Naive B cell (primary cell): ENCODE measurements at places on chromosomes 12 and 14. TPM values are rescaled to one million over a fixed set of nuclear protein-coding genes. Genes with fewer than 3 reads are reported as not detected.
A peak's percentile ranks its signal among the peaks of the same experiment; 100 is the strongest.

DNA sequence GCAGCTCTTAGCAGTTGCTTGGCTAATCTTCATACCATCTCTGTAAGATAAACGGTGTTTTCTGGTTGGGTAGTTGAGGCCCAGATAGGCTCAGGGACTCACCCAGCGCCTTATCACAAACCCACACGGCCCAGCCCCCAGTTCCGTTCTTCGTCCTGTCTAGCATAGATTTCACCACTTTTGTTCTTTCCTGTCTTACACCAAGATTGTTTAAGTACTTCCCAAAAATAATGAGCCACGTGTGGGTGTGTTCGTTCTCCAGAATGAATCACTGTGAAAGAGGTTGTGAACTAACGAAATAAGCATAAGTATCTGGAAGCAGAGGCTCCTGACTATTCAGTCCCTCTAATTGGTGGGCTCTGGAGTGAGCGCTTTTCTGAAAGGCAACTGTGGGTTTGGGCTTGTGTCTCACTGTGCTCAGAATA lies 21.4 kb downstream of the ACVR1B start:
- no peak for DNase-seq

DNA sequence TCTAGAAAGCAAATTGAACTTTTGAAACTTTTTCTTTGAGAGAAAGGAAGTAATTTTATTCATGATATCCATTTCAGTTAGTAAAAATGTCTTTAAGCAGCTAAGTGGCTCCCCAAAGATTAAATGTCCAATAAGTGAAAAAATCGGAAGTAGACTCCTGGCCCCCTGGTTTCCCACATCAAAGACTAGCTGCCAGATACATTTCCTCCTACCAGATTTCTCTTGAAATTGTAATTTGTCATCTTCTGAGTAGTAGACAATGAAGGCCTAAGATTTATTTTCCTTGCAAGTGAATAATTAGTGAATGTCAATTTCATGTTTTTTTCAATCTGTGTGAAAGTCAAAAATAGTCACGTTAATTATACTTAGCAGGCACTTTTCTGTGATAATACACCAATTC lies 321.9 kb downstream of the SYT1 start:
- DNase-seq, result no peak

- DNase-seq, result no peak
Observed at GRCh38 chr12:54154681-54155186, 34.1 kb downstream of the SMUG1 start.

DNA sequence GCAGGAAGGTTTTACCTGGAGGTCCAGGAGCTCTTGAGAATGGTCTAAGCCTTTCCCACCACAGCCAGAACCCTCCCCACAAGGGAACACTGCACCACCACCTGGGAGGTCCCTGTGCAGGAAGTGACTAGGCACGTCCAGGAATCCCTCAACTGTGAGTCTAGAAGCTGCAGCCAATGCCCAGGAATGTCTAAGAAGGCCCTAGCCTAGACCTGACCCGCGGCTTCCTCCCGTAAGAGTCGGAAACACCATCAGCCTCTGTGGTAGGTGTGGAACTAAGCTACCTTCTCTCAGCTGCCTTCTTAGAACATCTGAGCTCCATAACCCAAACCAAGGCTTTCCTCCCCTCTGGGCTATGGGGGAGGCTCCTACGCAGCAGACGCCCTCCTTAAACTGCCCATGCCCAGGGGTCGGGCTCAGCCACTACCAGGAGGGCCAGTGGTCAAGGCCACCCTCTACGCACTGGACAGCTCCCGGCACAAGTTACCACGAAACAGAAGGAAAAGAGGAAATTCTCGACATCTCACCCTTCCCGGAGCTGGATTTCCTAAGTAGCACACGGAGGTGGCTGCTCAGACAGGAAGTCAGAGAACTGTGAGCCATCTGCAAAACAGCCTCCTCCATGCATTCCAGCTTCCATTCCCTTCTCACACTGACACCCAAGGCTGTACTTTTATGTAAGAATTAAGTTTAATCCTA lies 25.5 kb downstream of the ZFYVE21 start:
- DNase-seq, result no peak

DNA sequence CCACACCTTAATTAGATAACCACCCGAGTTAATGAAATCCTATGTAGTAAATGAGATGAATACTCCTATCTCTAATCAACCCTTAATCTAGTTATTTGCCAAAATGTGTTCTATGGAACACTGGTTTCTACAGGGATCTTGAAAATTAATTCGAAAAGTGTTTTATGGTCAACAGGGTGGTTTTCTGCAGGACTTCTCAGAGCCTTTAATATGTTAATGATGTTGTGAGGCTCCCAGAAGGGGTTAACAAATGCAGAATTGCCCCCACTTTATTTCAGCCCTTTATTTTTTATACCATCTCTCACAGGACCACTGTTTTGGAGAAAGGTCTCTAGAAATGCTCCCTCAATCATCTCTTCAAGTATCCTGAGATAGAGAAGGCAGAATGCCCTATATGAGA lies 153.1 kb upstream of the RPH3A start:
- DNase-seq, result no peak

DNA sequence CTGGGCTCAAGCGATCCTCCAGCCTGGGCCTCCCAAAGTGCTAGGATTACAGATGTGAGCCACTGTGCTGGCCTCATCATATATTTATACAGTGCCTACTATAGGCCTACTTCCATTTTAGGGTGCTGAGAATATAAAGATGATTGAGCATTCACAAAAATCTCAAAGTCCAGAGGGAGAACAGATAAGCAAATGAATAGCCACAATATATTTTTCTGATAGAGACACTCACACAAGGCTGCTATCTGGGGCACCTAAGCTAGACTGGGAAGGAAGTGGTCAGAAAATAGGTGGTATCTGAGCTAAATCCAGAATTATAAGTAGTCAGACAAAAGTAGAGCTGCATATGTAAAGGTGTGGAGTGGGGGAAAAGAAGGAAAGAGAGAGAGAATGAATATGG lies 21.6 kb downstream of the PKP2 start:
- no peak for DNase-seq

- no peak for DNase-seq
Observed at GRCh38 chr14:94081386-94081820, 293 bp downstream of the IFI27L1 start.

DNA sequence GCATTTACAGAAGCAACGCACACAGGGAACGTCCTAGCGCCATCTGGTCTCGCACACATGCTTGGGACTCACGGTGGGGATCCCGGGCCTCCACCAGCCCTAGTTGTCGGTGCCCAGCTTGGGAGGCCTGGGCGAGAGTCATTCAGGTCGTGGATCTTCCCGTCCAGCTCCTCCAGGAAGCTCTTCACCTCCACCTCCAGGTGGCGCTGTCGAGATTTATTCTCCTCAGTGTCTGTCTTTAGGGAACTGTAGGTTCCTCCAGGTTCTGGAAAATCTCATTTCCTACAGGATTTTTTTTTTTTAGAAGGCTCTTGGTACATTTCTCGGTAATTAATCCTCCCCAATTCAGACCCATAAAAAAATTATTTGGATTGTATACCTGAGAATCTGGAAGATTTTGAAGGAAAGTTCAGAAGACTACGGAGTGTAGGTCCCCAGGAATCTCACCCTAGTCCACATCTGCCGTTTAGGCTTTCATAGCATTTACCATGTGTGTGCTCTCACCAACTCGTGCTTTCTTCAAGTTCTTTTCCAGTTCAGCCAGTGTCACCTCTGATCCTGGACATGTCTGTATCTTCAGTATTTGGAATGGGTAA lies 910.0 kb downstream of the TMEM121 start:
- DNase-seq, result peak; percentile 58

DNA sequence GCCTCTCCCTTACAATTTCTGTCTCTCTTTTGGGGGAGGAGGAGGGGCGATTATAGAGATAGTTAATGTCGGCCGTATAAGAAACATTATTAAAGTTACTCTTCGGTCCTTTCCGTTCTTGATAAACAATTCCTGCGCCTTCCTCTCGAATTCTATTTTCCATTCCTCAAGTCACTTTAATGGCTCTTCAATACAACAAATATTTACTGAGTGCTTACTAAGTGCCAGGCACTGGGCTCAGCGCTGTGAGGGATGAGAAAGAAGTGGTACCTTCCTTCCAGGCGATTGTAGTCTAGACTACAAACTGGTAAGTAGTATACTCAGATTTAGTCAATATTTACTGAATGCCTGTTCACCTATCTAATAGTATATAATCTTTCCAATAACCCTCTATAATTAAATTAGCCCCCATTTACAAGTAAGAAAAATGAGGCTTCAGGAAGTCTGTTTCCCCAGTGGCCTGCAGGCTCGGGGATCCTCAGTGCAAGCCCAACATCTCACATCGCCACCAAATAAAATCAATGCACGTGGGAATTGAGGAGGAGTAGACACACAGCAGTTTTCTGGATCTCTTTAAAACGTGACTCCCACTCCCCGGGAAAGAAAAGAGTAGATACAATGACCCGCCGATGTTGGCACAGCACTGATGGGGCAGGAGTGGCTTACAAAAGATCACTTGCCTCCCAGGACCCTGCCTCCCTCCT lies 589 bp upstream of the ZNF219 start:
- DNase-seq, result no peak

DNA sequence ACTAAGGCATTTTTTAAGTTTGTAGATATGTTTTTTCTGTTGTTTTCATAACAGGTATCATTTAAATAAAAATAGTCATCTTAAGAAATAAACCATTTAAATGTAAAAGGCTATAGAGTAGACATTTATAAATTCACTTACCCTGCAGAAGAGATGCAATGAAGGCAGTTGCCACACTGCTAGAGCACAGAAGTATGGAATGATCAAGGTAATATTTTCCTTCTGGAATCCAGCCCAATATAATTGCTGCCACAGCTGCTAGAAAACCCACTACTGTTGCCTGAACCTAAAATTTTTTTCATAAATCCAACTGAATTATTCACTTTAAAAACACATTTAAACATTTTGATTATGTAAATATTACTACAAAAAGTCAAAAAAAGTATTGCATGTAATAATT lies 69.2 kb downstream of the SLC41A2 start:
- no peak for DNase-seq

- DNase-seq, result no peak
Observed at GRCh38 chr12:50932787-50933280, 19.5 kb upstream of the HIGD1C start.

DNA sequence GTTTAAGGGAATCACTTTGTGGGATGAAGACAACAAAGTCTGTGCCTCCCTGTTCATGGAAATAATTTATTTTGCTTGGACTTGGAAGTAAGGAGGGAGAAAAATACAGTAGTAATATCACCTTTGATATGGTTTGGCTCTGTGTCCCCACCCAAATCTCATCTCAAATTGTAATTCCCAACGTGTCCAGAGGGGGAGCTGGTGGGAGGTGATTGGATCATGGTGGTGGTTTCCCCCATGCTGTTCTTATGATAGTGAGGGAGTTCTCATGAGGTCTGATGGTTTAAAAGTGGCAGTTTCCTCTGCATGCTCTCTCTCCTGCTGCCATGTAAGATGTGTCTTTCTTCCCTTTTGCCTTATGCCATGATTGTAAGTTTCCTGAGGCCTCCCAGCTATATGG lies 460.7 kb downstream of the NOVA1 start:
- no peak for DNase-seq

GRCh38 chr14:71202881-71203280 lies 295.6 kb downstream of the PCNX1 start:
- no peak for DNase-seq

GRCh38 chr12:119446459-119446858 lies 111.9 kb downstream of the CCDC60 start:
- no peak for DNase-seq

DNA sequence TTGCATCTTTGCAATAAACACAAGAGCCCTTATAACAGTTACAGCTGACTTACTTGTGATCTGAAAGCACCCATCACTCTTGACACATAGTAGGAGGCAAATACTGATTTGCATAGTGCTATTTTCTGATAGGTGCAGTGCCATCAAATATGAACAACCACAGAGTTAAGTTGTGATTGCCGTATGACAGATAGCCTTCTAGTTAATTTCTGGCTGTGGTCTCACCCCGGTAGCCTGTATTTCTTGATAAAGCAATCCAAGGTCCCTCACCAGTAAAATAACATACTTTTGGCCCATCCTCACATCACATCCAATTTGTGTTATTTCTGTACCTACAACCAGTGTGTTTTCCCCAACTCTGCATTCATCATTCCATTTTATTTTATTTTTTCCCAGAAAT lies 23.3 kb upstream of the STYK1 start:
- no peak for DNase-seq

DNA sequence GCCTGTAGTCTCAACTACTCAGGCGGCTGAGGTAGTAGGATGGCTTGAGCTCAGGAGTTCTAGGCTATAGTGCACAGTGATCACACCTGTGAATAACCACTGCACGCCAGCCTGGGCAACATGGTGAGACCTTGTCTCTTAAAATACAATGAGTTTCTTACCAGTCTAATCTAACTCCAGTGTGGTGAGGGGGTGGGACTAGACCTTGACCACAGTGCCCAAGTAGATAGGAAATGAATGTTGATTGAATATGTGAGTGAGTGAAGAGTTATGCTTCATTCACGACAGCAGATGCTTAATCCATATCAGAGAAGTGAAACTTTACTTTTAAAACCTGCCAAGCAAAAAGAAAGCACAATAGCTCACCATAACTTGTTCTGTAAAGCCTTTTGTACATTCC lies 11.2 kb upstream of the AK7 start:
- DNase-seq, result no peak

DNA sequence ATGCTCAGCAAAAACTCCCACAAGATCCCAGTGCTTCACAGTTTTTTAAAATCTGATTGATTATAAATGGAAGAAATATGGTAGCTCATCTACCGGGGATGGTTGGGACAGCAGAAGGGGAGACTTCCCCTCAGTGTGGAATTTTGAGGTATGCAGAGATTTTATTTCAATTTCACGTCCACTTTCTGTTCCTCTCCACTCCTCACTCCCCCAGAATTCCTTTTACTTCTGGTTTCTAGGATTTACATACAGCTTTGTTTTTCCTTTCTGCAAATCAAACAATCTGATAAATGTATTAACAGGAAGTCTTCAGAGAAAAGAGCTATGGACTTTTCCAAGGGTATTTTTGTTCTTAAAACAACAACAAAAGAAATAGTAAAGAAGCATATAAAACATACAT lies 181.5 kb upstream of the ARHGAP5 start:
- DNase-seq, result no peak

DNA sequence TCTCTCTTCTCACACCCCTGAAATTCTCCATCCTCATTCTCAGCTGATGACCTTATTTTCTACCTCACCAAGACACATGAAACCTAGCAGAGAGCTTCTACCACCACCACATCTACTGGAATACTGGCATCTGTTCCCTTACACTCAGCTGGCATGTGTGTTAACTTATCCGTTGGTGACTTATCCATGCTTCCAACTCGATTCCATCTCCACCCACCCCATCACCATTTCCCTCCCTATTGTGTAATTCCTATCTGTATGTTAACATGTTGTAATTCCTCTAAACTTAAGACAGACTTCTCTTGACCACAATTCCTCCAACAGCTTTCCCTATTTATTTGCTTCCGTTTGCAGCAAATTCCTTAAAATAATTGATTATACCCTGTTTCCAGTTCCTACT lies 15.4 kb downstream of the C1S start:
- DNase-seq, result no peak

Gene CAPZA3
- not detected for polyA plus RNA-seq

Gene SLC17A8
- polyA plus RNA-seq, result not detected

Gene OTOGL
- polyA plus RNA-seq, result not detected

Gene FBXO34
- polyA plus RNA-seq, result 27.8 TPM

Gene GALNT16
- not detected for polyA plus RNA-seq

Gene GLIPR1L2
- polyA plus RNA-seq, result 0.58 TPM

Gene TAS2R46
- polyA plus RNA-seq, result 0.33 TPM

Gene PTHLH
- polyA plus RNA-seq, result not detected

Gene RHOJ
- not detected for polyA plus RNA-seq

Gene PTPRR
- not detected for polyA plus RNA-seq
